ENCODE measurements at places on chromosomes 12 and 14. TPM values are rescaled to one million over a fixed set of nuclear protein-coding genes. Genes with fewer than 3 reads are reported as not detected.

Gene SP7
- total RNA-seq: not detected

- no peak overlapping the region for H3K27ac ChIP-seq
- H3K36me3 ChIP-seq: no peaks in the 10 kb centered on the region
- H3K4me1 ChIP-seq: peaks cover 3% of the 10 kb centered on the region
- no peak for DNase-seq
- no peaks in the 10 kb centered on the region for H3K27me3 ChIP-seq
Measured at GRCh38 chr14:55212634-55213033, 21.2 kb upstream of the DLGAP5 start.

DNA sequence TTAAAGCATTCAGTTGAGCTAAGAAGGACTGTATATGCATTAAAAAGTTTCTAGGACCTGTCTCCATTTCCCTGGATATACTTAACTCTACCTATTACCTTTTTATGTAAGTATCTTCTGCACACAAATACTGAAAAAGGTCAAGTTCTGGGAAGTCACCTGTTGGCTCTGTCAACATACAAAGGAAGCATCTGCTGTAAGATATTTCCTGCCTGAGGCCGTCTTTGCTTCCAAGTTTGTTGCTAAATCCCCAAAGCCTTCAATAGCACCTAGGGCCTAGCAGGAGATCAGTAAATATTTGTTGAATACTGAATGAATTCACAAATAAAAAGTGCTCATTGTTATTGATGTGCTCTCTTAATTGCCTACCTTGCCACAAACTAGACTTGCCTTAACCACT, 188.4 kb downstream of the DUSP6 start:
- no peaks in the 10 kb centered on the region for H3K4me1 ChIP-seq
- no peak overlapping the region for H3K27ac ChIP-seq
- no peaks in the 10 kb centered on the region for H3K27me3 ChIP-seq
- no peaks in the 10 kb centered on the region for H3K36me3 ChIP-seq
- no peak overlapping the region for H3K4me3 ChIP-seq
- no peak for DNase-seq

DNA sequence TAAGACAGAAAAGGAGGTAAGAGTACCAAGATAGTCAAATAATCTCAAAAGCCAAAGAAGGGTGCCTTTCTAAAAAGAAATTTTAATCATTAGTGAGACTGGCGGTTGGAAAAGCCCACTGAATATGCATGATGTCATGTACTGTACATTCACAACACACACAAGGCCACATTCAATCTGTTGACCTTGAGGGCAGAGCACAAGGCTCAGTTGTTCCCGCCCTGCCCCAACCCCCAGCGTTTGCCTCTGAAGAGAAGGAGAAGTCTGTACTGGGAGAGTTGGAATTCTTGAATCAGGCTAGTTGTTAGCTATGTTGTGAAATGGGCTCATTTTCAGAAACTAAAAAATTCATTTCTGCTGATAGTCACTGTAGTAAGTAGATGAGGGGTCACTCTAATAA, 50.2 kb upstream of the NID2 start:
- H3K36me3 ChIP-seq: no peaks in the 10 kb centered on the region
- H3K4me3 ChIP-seq: no peak overlapping the region
- no peaks in the 10 kb centered on the region for H3K27me3 ChIP-seq

Gene OR2AP1
- not detected for total RNA-seq

DNA sequence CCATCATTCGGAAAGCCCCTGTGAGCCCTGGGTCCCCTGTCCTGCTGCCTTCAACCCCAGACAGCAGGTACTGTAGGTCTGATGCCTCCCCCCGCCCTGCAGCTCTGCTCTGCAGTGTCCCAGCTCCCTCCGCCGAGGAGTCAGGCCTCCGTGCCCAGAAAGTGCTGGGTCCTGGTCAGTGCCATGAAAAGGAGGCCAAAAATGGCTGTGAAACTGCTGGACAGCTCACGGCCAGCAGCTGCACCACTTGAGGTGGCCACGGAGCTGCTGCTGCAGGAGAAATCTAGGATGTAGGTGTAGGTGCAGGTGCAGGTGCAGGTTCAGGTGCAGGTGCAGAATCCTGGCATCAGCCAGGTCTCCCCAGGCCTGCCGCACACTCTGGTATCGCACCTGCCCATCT, 196.1 kb downstream of the SLC15A4 start:
- DNase-seq: no peak
- H3K4me1 ChIP-seq: no peaks in the 10 kb centered on the region
- H3K4me3 ChIP-seq: no peak overlapping the region
- H3K36me3 ChIP-seq: no peaks in the 10 kb centered on the region

- no peak overlapping the region for H3K4me3 ChIP-seq
- no peaks in the 10 kb centered on the region for H3K4me1 ChIP-seq
- H3K27ac ChIP-seq: no peak overlapping the region
- H3K36me3 ChIP-seq: no peaks in the 10 kb centered on the region
- no peak for DNase-seq
Measured at GRCh38 chr12:117309276-117309925, 52.0 kb downstream of the NOS1 start.

Gene AICDA
- total RNA-seq: not detected

Gene GPR132
- total RNA-seq: 1.0 TPM

Gene OR6C4
- total RNA-seq: not detected

Gene FAM90A1
- 0.26 TPM for total RNA-seq

- no peak overlapping the region for H3K27ac ChIP-seq
- no peak for DNase-seq
- H3K27me3 ChIP-seq: no peaks in the 10 kb centered on the region
- no peaks in the 10 kb centered on the region for H3K36me3 ChIP-seq
Measured at GRCh38 chr14:77642407-77642806, 26.0 kb upstream of the SPTLC2 start.

DNA sequence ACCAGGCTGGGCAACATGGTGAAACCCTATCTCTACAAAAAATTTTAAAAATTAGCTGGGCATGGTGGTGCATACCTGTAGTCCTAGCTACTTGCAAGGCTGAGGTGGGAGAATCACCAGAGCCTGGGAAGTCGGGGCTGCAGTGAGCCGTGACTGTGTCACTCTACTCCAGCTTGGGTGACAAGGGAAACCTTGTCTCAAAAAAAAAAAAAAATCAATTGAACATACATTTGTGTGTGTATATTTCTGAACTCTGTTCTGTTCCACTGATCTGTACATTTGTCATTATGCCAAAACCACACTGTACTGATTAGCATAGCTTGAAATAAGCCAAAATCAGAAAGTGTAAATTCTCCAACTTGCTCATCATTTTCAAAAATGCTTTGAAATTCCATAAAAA, 254.6 kb downstream of the SOX5 start:
- no peaks in the 10 kb centered on the region for H3K27me3 ChIP-seq
- H3K4me3 ChIP-seq: no peak overlapping the region
- no peaks in the 10 kb centered on the region for H3K36me3 ChIP-seq
- H3K27ac ChIP-seq: no peak overlapping the region

GRCh38 chr12:645563-646071, 17.6 kb downstream of the NINJ2 start:
- peaks cover 24% of the 10 kb centered on the region for H3K4me1 ChIP-seq
- no peaks in the 10 kb centered on the region for H3K27me3 ChIP-seq
- no peaks in the 10 kb centered on the region for H3K36me3 ChIP-seq
- no peak for DNase-seq
- no peak overlapping the region for H3K4me3 ChIP-seq

Gene CTSG
- total RNA-seq: not detected

- no peaks in the 10 kb centered on the region for H3K27me3 ChIP-seq
- H3K36me3 ChIP-seq: no peaks in the 10 kb centered on the region
- no peak overlapping the region for H3K27ac ChIP-seq
- H3K4me1 ChIP-seq: no peaks in the 10 kb centered on the region
Measured at GRCh38 chr12:125402874-125403789, 337.9 kb downstream of the AACS start.

GRCh38 chr14:33764876-33765650, 185.8 kb downstream of the EGLN3 start:
- H3K27me3 ChIP-seq: no peaks in the 10 kb centered on the region
- H3K27ac ChIP-seq: no peak overlapping the region
- H3K4me1 ChIP-seq: no peaks in the 10 kb centered on the region

GRCh38 chr12:21819236-21819635, 44.7 kb upstream of the KCNJ8 start:
- no peak overlapping the region for H3K27ac ChIP-seq
- no peak for DNase-seq
- H3K4me3 ChIP-seq: no peak overlapping the region
- H3K36me3 ChIP-seq: no peaks in the 10 kb centered on the region
- H3K27me3 ChIP-seq: no peaks in the 10 kb centered on the region
- H3K4me1 ChIP-seq: peaks cover 11% of the 10 kb centered on the region

GRCh38 chr14:34324363-34324795, 137.7 kb downstream of the SPTSSA start:
- H3K4me1 ChIP-seq: peaks cover 5% of the 10 kb centered on the region
- H3K4me3 ChIP-seq: no peak overlapping the region
- no peak for DNase-seq
- H3K36me3 ChIP-seq: no peaks in the 10 kb centered on the region

DNA sequence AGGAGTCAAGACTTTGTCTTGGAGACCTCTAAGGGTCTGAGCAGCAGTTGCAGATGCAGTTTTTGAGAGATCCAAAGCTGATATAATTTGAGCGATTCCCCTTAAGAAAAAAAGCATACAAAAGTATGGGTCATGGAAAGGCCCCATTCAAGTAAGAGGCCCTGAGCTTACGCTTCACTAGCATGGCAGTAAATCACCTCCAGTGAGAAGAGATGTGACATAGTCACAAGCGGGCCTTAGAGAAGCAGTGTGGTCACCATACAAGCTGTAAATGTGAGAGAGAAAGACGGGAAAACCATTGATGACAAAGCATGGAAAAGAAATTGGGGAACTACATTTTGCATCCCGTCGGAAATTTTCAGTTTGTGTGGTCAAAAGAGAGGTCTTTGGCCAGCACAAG, 70.6 kb upstream of the GSC start:
- H3K36me3 ChIP-seq: no peaks in the 10 kb centered on the region
- H3K27me3 ChIP-seq: no peaks in the 10 kb centered on the region

DNA sequence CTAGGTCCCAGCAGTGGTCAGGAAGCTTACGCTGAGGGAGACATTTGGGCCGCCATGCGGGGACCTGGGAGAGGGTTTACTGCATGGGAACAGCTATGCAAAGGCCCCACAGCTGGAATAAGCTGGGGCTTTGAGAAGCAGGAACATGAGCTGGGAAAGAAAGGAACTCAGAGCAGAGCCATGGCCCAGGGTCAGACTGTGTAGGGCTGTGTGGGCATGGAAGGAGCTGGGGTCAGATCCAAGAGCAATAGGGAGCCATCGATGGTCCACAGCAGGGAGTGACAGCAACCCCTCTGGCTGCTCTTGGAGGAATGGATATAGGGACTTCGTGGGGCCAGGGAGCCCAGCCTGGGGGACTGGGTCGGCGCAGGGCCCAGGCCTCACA, 151.6 kb downstream of the ADGRD1 start:
- H3K36me3 ChIP-seq: no peaks in the 10 kb centered on the region
- H3K4me1 ChIP-seq: peaks cover 6% of the 10 kb centered on the region
- no peak for DNase-seq
- H3K27me3 ChIP-seq: no peaks in the 10 kb centered on the region

DNA sequence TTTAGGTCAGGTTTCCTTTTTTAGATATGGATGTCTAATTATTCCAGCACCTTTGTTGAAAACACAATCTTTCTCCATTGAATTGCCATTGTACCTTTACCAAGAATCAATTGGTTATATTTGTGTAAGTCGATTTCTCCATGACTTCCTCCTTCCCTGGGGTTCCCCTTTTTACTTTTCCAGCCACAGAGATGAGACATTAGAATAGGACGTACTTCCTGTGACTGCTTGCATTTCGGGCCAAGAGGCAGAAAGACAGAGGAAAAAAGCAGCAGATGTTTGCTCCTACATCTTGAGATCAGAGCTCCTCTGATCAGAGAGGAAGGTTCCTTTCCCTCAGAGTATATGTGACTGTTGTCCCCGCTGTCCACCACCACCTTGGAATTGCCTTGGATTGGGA, 453.7 kb upstream of the RGS6 start:
- no peak for DNase-seq
- H3K27ac ChIP-seq: no peak overlapping the region
- no peak overlapping the region for H3K4me3 ChIP-seq
- H3K27me3 ChIP-seq: no peaks in the 10 kb centered on the region

Gene DLK1
- total RNA-seq: 26.2 TPM

Gene SYCP3
- 0.26 TPM for total RNA-seq

DNA sequence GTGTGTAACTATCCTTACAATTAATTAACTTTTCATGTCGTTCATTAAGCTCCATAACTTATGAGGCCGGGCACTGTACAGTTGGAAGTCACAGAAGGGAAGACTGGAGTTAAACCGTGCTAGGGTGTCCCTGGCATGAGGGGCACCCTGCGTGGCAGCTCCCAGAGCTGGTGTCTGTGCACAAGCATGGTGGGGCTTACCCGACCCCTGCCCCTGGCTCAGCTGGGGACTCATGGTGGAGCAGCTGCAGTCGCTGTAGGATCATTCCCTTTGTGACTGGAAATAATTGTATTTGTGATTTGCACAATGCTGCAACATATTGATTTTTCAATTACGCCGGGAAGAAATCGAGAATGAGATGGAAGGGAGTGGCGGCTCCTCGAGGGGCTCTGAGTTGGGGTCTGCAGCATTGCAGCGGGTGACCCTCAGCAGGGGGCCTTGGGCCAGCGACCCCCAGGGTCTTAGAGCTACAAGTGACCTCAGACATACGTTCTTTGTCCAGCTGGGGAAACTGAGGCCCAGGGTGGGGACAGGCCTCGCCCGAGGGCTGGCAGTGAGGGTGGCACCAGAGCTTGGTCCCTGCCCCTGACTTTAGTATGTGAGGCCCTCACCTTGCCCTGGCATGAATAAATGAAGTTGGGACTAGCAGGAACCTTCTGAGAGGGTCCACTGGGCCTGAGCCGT, 125.4 kb downstream of the KIF26A start:
- DNase-seq: peak; percentile 5
- no peak overlapping the region for H3K27ac ChIP-seq
- H3K4me3 ChIP-seq: no peak overlapping the region
- no peaks in the 10 kb centered on the region for H3K4me1 ChIP-seq

- peak overlapping the region; percentile 86 for H3K27ac ChIP-seq
- peaks cover 30% of the 10 kb centered on the region for H3K4me1 ChIP-seq
- H3K4me3 ChIP-seq: no peak overlapping the region
- no peaks in the 10 kb centered on the region for H3K36me3 ChIP-seq
- no peak for DNase-seq
- H3K27me3 ChIP-seq: no peaks in the 10 kb centered on the region
Measured at GRCh38 chr12:13100605-13100881, 2.9 kb downstream of the GSG1 start.
